Uterus (tissue), 4 donors: ENCODE measurements at places on chromosomes 7 and 10.
A peak's percentile ranks its signal among the peaks of the same experiment; 100 is the strongest.

GRCh38 chr7:107971613-107972012 lies 31.3 kb downstream of the LAMB1 start:
- no peaks in the 10 kb centered on the region for H3K4me1 ChIP-seq
- DNase-seq, result peak; percentile 43
- no peaks in the 10 kb centered on the region for H3K36me3 ChIP-seq
- peak overlapping the region; percentile 58 for H3K27ac ChIP-seq
- no peaks in the 10 kb centered on the region for H3K27me3 ChIP-seq

DNA sequence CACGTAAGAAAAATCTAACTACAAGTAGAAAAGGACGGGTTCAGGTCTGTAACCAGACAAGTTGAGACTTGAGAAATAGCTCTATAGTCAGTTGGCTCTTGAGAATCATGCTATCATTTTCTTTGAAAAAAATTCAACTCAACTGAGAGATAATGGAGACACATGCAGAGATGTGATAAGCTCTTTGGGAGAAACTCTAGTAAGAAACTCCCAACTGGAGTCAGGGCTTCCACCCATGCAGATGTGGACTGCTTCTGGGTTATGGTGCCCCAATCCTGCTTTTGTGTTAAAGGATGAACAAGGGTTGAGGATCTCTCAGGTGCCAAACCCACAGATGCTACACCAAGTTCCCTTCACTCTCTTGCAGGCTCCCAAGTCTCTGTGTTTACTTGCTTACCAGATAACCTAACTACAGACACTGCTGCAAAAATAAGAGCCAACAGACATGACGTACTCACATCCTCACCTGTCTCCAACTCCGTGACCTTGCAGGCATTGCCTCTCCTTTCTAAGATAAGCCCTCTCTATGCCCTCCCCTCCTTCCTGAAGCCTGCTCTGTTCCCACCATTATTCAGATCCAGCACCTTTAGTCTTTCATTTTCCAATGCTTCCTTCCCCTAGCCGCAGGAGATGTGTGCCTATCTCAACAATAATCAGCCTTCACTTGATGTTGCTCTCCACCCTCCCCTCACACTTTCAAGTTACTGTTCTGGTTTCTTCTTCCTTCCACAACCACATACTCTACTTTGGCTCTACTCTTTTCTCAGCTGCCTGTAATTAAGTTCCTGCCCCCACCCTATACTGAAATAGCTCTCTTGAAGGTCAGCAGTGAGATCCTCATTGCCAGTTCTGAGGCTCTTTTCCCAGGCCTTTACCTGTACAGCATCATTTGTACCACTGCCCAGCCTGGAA lies 130.0 kb downstream of the ICA1 start:
- no peak overlapping the region for H3K4me3 ChIP-seq
- DNase-seq, result no peak
- no peaks in the 10 kb centered on the region for H3K36me3 ChIP-seq
- no peak overlapping the region for H3K27ac ChIP-seq
- H3K4me1 ChIP-seq, result no peaks in the 10 kb centered on the region

DNA sequence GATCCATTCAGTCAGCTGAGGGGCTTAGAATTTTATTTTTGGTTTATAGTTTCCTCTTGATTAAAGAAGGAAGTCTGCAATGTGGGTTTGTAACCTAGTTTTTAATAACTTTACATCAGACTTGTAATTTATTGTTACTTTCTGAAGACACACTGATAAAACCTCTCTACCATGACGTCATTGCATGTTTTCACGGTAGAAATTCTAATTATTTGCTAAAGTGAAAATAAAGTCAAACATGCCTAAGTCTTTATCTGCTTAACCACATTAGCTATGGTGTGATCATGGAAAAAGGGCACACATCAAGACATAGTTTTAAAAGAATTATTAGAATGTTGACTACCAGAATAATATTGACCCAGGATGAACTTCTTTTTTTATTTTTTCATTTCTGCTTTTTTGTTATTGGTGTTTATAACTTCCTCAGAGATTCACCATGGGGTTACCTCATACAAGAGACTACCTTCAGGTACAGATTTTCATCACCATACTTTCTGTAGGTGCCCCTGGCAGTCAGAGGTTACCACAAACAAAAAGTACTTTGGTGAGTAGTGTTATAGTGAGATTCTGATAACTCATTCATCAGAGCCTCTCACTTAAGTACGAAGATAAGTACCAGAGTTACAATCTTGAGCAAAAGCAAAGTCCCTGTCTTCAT lies 7.0 kb upstream of the PANK1 start:
- H3K4me3 ChIP-seq, result no peak overlapping the region
- no peak overlapping the region for H3K27ac ChIP-seq
- no peaks in the 10 kb centered on the region for H3K27me3 ChIP-seq
- DNase-seq, result no peak
- no peaks in the 10 kb centered on the region for H3K4me1 ChIP-seq

DNA sequence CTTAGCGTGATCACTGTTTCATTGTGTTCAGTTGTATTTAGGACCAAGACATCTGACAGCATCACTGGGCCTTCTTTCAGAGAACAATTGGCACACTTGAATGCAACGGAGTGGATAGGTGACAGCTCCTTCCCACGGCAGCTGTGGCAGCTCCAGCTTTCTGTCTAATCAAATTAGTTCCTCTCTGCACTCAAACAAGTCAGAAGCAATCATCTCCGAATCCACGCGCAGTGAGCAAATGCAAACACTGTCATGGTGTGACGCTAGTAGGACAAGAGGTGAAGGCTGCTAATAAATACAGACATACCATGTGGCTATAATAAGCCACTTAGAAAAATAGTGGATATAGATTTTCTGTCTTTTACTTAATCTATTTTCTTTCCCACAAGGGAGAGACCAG lies 542.4 kb downstream of the ACTR3B start:
- H3K36me3 ChIP-seq, result no peaks in the 10 kb centered on the region
- H3K4me3 ChIP-seq, result no peak overlapping the region
- no peak overlapping the region for H3K27ac ChIP-seq
- DNase-seq, result no peak
- no peaks in the 10 kb centered on the region for H3K27me3 ChIP-seq

- no peaks in the 10 kb centered on the region for H3K4me1 ChIP-seq
- no peaks in the 10 kb centered on the region for H3K36me3 ChIP-seq
- no peak for DNase-seq
- H3K4me3 ChIP-seq, result no peak overlapping the region
- H3K27me3 ChIP-seq, result no peaks in the 10 kb centered on the region
These were observed 493.3 kb upstream of the PODXL start for GRCh38 chr7:132049462-132050304.

DNA sequence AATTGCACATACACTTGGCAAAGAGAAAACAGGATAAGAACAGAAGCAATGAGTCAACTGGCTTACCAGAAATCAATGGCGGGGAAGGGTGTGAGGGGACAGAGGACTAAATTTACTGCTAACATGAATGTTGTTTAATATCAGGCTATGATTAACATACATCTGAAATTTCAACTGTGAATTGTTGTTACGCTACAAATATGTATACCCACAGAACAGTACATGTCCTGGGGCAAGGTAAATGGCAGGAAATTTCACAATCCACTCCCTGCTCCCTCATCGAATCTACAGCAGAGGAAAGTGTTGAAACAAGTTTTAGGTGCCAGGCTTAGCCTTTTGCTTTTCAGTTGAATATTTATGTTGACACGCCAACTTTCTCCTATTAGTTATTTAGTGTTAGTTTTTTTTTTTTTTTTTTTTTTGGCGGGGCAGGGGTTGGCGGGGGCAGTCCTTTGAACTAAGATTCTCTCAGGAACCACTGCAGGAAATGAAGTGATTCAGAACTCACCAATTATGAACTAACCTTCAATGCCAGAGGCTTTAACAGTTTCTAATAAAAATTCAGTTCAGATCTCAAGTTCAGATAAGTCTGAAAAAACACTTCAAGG lies 99.0 kb downstream of the UBE2H start:
- DNase-seq, result no peak
- no peak overlapping the region for H3K27ac ChIP-seq
- no peaks in the 10 kb centered on the region for H3K36me3 ChIP-seq
- peaks cover 6% of the 10 kb centered on the region for H3K4me1 ChIP-seq
- no peak overlapping the region for H3K4me3 ChIP-seq

GRCh38 chr10:97578171-97578844 lies 5.7 kb downstream of the ANKRD2 start:
- H3K4me1 ChIP-seq, result no peaks in the 10 kb centered on the region
- H3K36me3 ChIP-seq, result no peaks in the 10 kb centered on the region
- no peak for DNase-seq
- H3K27me3 ChIP-seq, result no peaks in the 10 kb centered on the region
- no peak overlapping the region for H3K27ac ChIP-seq
- no peak overlapping the region for H3K4me3 ChIP-seq

DNA sequence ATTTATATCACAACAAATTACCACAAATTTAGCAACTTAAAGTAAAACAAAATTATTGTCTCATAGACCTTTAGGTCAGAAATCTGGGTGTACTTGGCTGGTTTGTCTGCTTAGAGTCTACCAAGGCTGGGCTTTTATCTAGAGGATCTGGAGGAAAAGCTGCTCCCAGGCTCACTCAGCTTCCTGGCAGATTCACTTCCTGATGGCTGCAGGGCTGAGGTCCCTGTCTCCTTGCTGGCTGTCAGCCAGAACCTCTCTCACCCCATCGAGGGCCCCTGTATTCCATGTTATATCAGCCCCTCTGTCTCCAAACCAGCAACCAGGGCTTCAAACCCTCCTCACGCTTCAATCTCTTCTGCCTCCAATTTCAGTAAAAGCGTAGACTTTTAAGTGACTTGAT lies 734.9 kb downstream of the NRG3 start:
- DNase-seq, result no peak
- no peak overlapping the region for H3K4me3 ChIP-seq
- H3K27ac ChIP-seq, result no peak overlapping the region

GRCh38 chr10:649798-650440 lies 39.5 kb downstream of the DIP2C start:
- H3K27ac ChIP-seq, result peak overlapping the region; percentile 81
- H3K36me3 ChIP-seq, result no peaks in the 10 kb centered on the region
- DNase-seq, result peak; percentile 52
- H3K4me1 ChIP-seq, result no peaks in the 10 kb centered on the region
- peak overlapping the region; percentile 29 for H3K4me3 ChIP-seq

DNA sequence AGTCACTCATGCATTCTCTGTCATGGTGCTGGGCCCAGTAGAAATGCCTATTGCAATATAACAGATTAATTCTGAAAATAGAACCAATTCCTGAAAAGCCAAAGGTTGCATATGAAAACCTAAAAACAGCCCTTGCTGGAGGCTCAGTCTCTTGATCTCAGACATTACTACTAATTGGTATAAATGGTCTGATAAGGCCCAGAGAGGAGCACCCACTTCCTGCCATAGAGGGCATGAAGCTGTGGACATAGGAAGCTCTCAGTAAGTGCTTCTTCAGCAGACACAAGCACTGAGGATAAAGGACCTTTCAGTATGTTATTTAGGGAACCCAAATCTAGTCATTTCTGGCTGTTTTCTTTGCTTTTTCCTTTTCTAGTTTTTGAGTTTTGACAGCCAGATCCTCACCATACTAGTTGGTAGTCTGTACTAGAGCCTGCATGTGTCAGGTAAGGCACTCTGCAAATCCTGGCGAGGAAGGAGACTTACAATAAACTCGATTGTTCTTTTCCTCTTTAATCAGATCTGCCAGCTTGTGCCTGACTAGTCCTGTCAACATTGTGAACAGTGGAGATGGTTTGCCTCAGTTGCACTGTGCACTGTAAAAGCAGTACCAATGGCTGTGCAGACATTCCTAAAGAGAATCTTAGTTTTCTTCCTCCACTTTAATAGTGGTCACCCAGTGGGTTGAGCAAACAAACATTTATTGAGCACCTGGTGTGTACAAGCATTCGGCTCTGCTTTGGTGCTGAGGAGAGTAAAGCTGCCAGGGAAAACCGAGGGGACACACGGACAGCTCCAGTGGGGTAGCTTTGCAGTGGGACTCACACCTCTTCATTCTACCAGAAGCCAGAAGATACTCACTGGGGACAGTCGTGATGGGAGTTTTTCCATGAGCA lies 140.9 kb downstream of the CHN2 start:
- H3K27me3 ChIP-seq, result no peaks in the 10 kb centered on the region
- no peak for DNase-seq
- H3K4me3 ChIP-seq, result no peak overlapping the region
- H3K4me1 ChIP-seq, result no peaks in the 10 kb centered on the region
- no peaks in the 10 kb centered on the region for H3K36me3 ChIP-seq
